ENCODE measurements at places on chromosomes 3 and 15.

DNA sequence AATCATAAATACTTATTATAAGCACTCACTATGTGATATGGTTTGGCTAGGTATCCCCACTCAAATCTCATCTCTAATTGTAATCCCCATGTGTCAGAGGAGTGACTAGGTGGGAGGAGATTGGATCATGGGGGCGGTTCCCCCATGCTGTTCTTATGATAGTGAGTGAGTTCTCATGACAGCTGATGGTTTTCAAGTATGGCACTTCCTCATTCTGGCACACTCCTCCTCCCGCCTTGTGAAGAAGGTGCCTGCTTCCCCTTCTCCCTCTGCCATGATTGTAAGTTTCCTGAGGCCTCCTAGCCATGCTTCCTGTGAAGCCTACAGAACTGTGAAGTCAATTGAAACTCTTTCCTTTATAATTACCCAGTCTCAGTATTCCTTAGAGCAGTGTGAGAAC is 53.3 kb upstream of the CHMP2B start:
- no peak for DNase-seq

- DNase-seq: no peak
These were observed 56.9 kb downstream of the LRCH3 start for GRCh38 chr3:197847866-197848401.

GRCh38 chr15:87099916-87100315 is 1020.2 kb downstream of the AGBL1 start:
- DNase-seq: no peak

DNA sequence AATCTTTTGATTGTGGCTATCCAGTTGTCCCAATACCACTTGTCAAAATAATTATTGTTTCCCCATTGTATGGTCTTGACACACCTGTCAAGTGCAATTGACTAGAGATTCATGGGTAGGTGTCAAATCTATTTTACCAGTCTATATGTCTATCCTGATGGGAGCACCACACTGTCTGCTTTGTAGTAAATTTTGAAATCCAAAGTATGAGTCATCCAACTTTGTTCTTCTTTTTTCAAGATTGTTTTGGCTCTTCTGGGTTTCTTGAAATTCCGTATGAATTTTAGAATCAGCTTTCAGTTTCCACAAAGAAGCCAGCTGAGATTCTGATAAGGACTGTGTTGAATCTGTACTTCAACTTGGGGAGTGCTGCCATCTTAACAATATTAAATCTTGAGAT is 71.9 kb downstream of the CSNK1G1 start:
- DNase-seq: no peak

- no peak for DNase-seq
These were observed 27.5 kb downstream of the CCDC12 start for GRCh38 chr3:46948830-46949671.

DNA sequence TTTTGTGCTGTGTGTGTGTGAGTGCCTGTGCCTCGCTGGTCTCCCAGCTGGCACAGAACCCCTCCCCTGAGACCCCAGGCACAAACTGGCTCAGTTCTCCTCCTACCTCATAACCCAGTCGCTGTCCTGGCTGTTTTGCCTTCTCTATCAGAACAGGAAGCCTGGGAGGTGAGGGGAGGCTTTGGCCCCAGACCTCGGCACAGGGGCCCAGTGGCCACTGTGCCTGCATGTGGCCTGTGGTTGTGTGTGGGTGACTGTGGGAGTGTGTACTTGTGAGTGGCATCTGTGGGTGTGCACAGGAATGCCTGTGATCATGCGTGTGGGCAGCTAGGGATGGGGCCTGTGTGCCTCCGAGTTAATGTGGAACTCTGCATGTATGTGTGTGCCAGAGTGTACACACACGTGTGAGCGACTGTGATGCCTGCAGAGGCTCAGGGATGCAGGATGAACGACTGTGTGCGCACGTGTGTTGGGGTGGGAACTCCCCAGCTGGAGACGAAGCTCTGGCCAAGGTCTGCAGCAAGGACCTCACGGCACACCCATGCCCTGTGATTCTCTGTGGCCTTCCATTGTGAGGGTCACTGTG is 32.3 kb downstream of the PSTPIP1 start:
- DNase-seq: no peak

GRCh38 chr15:68445351-68445750 is 13.4 kb upstream of the ITGA11 start:
- no peak for DNase-seq

- DNase-seq: no peak
These were observed 78.3 kb upstream of the HES1 start for GRCh38 chr3:194057570-194058188.

DNA sequence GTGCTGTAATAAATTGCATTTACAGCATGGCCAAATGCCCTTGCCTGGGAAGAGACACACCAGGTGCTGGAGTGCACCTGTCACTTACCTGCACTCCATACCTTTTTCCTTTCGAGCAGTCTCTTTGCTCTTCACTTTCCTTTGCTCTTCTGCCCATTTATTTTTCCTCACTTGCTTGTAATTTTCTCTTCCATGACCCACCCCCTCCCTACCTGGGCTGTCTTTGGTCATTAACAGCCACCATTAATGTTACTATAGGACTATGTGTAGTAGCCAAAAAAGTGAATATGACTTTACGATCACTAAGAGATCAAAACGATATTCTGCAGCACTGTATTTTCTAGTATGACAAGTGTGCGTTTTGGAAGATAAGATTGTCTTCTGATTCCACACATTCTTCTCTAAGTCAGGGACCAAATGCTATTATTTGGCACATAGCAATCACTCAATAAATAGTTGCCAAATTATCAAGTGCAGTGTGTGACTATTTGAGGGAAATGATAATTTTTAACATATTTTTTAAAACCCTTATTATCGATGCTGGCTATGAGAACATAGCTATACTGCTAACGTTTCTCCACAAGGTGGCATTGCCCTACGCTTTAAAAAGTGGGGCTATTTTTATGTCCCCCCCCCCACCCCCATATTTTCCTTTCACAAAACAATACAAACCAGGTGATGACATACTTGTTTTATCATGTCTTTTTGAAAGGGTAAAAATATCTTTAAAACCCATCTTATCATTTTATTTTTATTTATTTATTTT is 114.4 kb downstream of the GHSR start:
- DNase-seq: no peak

DNA sequence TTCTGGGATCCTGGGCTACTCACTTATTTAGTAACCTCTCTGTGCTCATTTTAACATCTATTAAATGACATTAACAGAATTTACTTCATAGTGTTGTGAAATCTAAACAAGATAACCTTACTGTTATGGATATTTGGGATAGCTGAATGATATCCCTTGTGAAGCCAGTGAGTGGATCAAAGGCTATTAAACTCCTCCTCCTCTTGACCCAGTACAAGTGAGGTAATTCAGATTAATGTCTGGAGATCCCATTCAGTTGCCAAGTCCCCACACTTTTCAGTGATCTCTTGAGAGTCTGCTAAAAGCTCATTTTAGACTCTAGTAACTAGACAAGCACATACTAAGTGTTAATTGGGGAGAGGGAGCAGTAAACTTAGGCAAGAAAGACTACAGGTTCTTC is 2.5 kb upstream of the ANKRD28 start:
- no peak for DNase-seq

DNA sequence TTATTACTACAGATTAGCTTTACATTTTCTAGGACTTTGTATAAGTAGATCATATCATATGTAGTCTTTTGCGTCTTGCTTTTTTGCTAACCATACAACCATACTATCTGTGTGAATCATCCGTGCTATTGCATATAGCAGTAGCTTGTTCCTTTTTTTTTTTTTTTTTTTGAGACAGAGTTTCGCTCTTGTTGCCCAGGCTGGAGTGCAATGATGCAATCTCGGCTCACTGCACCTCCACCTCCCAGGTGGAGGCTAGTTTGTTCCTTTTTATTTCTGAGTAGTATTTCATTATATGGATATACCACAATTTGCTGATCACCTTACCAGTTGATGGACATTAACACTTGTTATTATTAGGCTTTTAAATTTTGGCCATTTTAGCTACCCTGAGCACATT is 54.5 kb upstream of the TBL1XR1 start:
- DNase-seq: no peak

DNA sequence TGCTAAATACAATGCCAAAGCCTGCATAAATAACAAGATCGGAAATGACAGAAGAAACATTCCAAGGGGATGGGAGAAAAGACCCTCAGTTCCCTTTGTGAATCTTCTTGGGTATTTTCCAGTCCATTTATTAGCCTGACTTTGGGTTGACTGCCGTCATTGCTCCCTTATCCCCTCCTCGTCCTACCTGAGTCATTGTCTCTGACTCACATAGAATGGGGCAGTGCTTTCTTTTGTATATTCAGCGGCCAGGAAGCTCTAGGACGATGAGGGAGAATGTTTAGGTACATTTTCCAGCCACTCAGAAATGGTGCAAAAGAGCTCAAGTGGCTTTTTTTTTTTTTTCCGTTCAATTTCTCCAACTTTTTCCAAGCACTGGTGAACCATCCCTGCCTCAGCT is 71.6 kb downstream of the KAT2B start:
- DNase-seq: no peak

GRCh38 chr3:16325850-16326249 is 60.8 kb downstream of the OXNAD1 start:
- DNase-seq: no peak

DNA sequence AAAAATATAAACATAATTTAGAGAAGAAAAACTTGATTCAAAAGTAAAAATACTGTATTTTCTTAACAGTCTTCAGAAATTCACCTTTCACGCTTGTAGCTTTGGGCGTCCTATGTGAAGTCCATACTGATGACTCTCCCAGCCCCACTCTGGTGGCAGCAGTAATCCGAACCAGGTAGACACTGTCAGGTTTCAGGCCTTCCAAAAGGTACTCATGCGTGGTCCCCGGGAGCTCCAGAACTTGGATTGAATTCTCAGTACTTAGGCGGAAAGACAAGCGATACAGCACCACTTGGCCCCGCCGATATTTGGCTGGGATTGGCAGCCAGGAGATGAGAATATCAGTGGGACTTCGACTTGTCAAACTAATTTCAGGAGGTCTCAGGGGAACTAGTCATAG is 69.7 kb downstream of the PRTG start:
- no peak for DNase-seq

DNA sequence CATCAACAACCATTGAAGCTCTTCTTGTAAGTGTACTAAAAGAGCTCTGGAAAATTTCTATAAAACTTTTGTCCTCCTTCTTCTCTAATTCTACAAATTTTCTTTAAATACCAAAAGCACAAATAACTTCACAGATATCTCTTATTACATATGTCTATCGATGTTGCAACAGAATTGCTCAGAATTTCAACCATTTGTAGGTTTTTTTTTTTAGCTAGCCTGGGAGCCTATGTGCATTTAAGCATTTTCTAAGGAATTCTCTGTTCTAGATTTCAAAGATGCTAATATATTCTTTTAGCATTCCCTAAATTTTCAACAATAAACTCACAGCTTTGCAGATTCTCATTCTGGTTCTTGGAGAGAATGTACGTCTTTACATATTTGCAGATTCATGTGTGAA is 774.3 kb upstream of the NR2F2 start:
- DNase-seq: no peak

DNA sequence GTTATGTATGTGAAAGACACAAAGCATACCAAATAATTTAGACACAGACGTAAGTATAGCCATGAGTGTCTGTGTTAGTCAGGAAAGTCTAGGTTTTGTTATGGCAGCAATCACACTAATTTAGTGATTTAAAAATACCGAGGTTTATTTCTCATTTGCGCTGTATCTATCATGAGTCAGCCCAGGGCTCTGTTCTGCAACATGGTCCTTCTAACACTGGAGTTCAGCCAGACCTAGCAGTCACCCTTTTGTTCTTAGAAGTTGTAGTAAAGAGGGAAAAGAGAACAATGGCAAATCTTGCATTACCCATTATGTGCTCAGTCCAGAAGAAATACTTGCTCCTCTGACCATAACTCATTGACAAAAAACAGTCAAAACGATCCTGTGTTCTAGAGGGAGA is 311.5 kb downstream of the NLGN1 start:
- no peak for DNase-seq

DNA sequence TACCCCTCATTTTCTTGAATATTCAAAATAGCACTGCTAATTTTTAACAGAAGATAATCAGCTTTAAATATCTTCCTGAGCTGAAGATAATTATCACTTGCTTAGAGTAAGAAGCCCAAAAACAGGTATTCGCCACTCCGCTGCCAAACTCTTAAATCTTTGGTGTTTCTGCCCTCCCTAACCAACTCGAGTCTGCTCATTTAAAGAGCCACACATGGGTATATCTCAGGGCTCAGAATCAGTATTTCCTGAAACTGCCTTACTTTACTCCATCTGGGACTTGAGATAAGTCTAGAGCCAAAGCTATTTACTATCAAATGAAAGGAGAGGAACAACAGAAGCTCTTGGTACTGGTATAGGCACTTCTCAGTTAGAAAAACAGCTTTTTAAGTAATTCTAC is 10.8 kb downstream of the PDCD10 start:
- no peak for DNase-seq

DNA sequence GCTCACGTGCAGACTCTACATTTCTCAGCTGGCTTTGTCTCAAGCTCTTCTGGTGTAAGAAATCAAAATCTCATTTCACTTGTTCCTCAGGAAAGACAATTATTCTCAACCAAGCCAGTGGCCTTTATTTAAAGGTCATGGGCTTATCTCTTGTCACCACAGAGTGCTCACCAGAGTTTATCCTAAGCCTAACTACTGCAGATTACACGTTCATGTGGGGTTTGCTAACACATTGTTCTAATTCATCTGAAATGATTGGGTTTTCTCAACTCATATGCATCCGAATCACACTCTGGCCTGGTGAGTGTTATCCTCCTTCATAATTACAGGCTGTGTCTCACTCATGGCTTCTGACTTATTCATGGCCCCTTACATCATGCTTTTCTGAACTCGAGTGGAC is 83.3 kb upstream of the TSC22D2 start:
- DNase-seq: no peak

DNA sequence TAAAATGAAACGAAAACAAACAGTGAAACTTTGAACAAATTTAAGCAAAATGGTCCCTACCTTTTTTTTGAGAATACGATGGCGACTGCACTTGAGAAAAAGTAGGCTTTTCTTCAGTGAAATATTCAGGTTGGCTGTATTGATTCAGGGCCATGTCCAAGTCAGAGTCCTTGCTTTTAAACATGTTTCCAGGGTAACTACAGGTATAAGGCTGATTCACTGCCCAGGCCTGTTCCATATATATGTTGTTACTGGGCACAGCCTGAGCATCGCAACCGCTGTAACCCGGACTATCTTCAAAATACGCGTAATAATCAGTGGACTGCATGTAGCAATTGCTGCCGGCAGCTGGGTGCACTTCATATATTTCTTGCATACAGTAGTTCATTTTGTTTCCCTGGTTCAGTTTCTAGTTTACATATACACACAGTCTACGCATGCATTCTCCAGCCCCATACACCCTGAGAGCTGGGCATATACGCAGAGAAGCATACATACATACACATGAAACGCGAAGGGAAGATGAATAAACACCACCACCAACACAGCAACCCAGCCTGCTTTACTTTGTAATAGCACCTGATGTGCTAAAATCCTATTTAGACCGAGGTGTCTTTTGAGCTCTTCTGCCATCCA is 220.0 kb downstream of the NR1D2 start:
- no peak for DNase-seq
